ENCODE measurements at places on chromosomes 5 and 9.

DNA sequence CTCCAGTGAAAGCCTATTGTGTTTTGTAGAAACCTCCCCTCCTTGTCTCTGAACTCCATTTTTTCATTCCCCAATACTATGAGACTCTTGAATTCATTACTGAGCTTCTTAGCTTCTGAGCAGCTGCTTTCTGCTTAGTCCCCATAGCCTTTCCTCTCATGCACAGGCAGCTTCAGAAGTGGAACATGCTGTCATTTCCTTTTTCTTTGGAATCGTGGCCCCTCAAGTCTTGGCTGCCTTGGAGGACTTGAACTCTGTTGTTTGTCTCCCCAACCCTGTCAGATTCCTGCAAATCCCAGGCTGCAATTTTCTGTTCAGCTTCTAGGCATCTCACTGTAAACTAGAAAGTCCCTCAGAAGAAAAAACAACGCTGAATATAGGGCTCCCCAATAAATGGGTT lies 268.5 kb downstream of the ARRDC3 start:
- no peak for DNase-seq

DNA sequence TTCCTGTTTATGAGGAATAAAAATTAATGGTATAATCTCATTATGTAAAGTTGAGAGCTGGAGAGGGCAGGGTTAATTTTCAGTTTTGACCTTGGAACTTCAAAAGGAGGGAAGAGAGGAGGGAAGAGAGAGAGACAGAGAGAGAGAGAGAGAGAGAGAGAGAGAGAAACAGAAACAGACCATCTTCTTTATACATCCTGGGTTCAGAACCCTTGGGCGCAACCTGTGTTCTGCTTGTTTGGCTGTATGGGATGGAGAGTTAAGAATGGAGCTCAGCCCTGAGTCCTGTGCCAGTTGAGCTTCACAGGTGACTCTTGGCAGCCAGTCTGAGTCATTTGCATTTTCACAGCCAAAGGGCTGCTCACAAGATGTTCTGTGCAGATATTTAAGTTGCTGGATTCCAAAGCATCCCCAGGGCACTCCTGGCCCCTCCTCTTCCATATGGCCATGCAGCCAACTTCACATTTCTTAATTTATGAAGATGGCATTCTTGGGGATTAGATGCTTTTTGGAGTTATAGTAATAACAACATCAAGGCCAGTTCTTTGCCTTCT lies 143.5 kb downstream of the CARTPT start:
- no peak for DNase-seq

- DNase-seq = peak; percentile 91
Measured at GRCh38 chr9:96116275-96117064, 185.5 kb downstream of the HSD17B3 start.

- no peak for DNase-seq
Measured at GRCh38 chr5:139131465-139131864, 66.7 kb downstream of the SIL1 start.

- peak; percentile 98 for DNase-seq
Measured at GRCh38 chr5:136235321-136235720, 42.4 kb upstream of the SMIM32 start.

DNA sequence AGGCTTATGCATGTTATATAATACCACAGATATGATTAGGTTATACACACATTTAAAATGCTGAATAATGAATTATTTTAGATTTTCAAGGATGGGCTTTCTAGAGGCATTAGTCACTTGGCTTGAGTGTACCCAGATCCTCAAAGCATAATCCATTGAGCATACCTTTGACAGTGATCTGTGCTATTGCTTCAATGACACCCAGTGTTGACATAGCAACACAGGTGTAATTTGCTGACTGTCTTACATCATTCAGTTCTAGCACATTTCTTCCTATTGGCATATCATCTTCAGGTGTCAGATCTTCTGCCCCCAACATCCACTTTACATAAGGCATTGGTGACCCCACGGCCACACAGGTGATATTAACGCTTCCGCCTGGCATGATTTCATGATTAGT lies 721.5 kb upstream of the DMAC1 start:
- no peak for DNase-seq

- DNase-seq = no peak
Measured at GRCh38 chr5:35146406-35146805, 83.9 kb downstream of the PRLR start.

- DNase-seq = no peak
Measured at GRCh38 chr9:89225036-89225435, 46.4 kb upstream of the SHC3 start.

DNA sequence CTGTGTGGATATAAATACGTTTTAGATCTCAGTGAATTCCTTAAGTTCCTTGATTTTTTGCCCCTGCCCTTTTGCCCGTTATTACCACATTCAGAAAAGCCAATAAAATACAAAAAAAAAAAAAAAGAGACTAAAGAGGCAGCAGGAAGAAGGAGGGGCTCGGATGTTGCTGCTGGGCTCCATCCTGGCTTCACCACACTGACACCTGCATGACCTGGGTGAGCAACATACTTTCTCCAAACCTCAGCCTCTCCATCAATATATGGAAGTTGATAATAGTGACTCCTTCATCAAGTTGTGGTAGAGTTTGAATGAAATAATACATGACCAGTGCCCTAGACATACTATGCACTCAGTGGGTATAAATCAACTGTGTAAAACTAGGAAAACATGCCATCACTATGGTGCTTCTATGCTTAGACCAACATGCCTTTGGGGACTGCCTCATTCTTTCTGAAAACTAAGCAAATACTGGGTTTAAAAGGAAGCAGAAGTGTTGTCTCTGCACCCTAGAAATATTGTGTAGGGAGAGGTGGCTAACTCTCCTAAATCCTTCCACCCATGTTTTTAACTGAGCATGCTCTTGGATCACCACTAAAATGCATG lies 243.0 kb downstream of the PIK3R1 start:
- no peak for DNase-seq

GRCh38 chr5:38164776-38165399 lies 93.5 kb upstream of the EGFLAM start:
- no peak for DNase-seq

- DNase-seq = no peak
Measured at GRCh38 chr5:77353251-77353650, 138.9 kb downstream of the WDR41 start.

DNA sequence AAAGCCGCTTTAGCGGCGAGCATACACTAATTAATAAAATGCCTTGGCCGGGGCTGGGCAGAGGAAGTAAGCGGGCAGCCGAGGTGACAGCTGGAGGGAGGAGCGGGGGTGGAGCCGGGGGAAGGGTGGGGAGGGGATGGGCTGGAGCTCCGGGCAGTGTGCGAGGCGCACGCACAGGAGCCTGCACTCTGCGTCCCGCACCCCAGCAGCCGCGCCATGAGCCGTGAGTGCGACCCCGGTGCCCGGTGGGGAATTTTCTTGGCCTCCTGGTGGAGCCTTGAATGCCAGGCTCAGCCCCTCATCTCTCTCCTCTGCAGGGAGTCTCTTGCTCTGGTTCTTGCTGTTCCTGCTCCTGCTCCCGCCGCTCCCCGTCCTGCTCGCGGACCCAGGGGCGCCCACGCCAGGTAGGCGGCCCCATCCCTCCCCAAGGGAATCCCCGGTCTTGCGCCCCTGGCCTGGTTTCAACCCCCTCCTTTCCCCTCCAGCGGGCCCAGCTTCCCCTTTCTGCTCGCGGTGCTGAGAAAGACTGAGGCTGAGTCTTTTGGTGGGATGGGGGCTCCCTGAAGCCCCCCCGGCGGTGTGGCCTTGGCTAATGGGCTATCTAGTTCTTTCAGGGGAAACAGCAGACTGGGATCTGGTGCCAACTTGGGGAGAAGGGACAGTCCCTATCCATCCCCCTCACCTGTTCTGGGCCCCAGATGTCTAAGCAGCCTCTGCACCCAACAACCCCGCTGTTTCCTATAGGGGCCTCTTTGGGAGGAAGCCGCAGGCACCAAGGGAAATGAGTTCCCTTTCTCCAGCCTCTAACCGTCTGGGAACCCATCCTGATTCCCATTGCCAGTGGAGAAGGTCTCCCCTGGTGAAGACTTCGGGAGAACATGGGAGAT lies at the start of gene PTGS1:
Gene PTGS1, plus strand, starts transcription at position 156 of the 887 bp plus-strand sequence. Its CDS starts 61 bp downstream, at position 217.
- DNase-seq = no peak

DNA sequence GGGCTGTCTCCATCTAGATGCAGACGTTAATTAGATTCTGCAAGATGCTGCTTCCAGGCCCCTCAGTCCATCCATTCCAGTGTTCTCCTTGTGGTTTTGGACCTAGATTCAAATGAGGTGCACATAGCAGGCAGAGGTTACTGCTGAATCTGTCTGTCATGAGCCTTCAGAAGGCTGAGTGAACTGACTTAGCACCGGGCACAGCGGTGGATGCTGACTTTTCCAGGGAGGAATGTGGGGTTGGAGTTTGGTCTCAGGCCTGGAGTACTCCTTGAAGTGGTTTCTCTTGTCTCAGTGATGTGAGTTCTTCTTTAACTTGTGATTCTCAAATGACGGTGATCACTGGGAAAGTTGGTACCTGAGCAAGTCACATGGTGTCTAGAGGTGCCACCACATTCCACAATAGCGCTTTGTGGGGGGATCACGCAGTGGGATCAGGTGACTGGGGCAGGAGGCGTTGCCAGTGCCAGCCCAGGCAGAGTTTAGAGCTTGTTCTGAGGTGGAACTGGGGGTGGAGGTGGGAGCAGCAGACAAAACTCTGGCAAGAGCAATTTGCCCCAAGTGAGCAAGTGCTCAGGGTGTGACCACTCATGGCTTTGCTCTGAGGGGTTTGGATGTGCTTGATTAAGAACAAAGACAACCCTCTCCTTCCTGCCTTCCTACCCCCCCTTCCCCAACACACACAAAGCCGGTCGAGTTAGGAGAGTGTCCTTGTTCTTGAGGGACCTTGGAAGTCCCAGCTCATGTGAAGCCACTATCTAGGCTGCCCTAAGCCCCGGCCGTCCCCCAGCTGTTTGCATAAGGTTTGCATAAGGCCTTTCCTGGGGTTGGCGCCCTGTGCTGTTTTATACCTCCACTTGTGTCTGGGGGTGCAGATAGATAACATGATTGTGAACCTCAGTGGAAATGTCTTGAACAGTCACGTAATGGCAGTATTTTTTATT lies 25.1 kb downstream of the JADE2 start:
- no peak for DNase-seq

DNA sequence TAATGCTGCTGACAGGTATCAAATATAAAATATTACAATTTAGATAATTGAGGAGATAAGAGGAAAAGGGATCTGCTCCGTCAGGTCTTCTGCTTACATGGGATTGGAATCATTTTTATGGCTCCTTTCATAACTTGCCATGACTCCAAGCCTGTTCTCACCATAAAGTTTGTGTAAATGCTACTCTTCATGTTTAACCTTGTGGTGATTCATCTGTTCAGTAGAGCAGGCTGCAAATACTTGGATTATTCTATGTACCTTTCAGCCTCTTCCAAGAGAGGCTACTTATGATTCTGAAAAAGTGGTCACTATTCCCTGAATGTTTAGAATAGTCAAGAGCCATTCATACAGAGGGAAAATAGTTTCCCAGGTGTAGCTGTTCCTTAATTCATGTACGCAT lies 66.9 kb downstream of the SLC44A1 start:
- no peak for DNase-seq

- no peak for DNase-seq
Measured at GRCh38 chr5:53924392-53924791, 364.0 kb downstream of the NDUFS4 start.

DNA sequence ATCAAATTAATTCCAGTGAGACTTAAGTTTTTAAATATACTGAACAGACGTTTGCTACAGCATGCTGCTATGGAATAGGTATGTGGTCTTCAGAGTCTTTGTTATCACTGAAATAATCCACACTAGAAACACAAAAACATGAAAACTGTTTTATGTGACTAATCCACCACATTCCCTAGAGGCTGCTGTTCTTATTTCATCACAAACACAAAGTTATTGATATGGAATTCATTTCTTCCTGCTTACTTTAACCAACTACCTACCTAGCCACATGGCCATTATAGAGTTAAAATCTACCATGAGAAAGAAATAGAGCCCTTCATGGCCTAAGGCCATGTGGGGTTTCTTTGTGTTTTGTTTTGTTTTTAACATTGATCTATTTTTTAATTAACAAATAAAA lies 232.3 kb upstream of the PTGER4 start:
- DNase-seq = no peak

- DNase-seq = no peak
Measured at GRCh38 chr5:154055201-154055600, 16.4 kb downstream of the MFAP3 start.

- no peak for DNase-seq
Measured at GRCh38 chr9:131704988-131705387, 34.9 kb downstream of the RAPGEF1 start.

GRCh38 chr5:8157320-8157822 lies 288.4 kb downstream of the MTRR start:
- DNase-seq = no peak

- no peak for DNase-seq
Measured at GRCh38 chr5:10934783-10935355, 173.8 kb upstream of the DAP start.

GRCh38 chr5:51632027-51632426 lies 248.8 kb downstream of the ISL1 start:
- DNase-seq = no peak

DNA sequence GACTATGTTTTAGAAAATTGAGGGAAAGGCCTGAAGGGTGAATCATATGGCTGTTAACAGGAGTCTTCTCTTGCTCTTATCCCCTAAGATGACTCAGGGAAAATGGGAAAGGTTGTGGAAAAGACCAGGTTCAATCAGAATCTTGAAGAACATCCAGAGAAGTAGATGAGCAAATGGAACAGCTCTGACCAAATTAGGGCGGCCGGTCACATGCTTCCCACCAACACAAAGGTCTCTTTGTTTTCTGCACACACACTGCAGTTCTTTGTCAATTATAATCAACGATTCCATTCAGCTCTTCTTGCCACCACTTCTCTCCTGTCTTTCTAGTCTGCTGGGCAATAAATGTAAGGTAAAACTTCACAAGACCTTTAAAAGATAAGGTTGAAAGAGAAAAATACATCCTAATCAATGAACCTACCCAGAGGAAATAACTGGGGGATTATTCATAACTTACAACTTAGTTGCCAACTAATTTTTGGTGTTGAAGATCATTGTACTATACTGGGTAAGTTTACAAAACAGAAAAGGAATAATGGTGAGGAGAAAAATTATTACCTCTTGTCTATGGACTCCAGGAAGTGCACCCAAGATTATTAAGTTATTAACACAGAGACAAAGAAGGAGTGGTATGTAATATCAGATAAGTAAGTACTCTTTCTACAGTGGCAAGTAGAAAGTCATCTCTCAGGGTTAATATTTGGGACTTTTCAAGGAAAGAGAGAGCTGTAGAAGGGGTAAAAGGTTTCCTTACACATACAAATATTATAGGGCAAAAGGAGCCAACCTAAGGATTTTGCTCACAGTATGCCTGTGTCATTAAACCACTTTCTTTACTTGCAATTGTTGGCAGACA lies 441.9 kb upstream of the PIK3R1 start:
- no peak for DNase-seq

DNA sequence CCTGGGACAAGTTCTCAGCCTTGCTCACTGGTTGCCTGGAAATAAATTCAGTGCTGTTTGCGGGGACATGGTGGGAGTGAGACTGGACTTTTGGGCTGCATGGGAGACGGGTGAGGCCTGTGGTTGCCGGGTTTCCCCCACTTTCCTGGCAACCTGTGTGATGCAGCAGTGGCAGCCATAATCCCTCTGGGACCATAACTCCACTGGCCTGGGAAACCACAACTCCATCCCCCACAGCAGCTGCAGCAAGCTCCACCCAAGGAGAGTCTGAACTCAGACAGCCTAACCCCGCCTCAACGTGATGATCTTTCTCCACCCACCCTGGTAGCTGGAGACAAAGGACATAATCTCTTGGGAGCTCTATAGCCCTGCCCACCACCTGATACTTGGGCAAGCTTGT lies 349.9 kb downstream of the PIK3R1 start:
- no peak for DNase-seq

- no peak for DNase-seq
Measured at GRCh38 chr9:100058699-100059579, 39.9 kb downstream of the ERP44 start.

Data from renal cortical epithelial cell (primary cell).